Left colon (tissue), 2 donors: ENCODE measurements at places on chromosomes 2 and 18.

- no peak for DNase-seq
Measured at GRCh38 chr2:134244086-134244485, 9.8 kb upstream of the MGAT5 start.

GRCh38 chr2:157815421-157815820 lies 60.7 kb downstream of the ACVR1 start:
- DNase-seq: no peak

DNA sequence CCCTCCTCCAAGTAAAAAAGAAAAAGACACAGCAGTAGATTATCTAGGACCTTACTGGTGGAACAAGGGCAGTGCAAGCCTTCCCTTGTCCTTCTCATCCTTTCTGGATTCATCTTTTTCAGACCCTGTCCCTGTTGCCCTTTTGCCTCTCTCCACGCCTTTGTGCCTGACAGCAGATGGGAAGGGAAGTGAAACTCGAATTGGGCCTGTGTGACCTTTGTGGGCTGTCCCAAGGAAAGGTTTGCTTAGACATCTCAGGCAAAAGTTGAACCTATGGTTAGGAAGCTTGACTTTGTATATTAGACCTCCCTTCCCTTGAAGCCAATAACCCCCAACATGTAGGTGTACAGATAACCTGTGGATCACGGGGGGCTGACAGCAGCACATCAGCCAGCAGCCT lies 185.3 kb downstream of the PRKCE start:
- no peak for DNase-seq

GRCh38 chr18:58443671-58444070 lies 185.2 kb downstream of the ALPK2 start:
- DNase-seq: no peak

DNA sequence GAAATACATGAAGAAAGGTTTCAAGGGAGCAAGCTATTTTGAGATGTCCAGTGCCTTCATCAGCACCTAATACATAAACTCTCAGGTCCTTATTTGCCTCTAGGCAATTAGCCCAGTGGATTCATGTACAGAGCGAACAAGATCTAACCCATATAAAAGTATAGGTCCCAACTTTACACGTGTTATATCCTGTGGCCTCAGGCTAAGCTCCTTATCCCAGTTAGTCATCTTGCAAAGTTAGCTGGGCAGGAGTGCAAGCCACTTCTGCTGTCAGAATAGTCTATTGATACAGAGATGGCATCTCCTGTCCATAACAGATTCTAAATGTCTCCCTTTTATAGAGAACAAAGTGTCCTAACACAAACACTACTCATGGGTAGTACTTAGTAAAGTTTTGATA lies 203.9 kb upstream of the PIK3C3 start:
- DNase-seq: no peak
